ENCODE measurements at places on chromosomes 1 and 21.

DNA sequence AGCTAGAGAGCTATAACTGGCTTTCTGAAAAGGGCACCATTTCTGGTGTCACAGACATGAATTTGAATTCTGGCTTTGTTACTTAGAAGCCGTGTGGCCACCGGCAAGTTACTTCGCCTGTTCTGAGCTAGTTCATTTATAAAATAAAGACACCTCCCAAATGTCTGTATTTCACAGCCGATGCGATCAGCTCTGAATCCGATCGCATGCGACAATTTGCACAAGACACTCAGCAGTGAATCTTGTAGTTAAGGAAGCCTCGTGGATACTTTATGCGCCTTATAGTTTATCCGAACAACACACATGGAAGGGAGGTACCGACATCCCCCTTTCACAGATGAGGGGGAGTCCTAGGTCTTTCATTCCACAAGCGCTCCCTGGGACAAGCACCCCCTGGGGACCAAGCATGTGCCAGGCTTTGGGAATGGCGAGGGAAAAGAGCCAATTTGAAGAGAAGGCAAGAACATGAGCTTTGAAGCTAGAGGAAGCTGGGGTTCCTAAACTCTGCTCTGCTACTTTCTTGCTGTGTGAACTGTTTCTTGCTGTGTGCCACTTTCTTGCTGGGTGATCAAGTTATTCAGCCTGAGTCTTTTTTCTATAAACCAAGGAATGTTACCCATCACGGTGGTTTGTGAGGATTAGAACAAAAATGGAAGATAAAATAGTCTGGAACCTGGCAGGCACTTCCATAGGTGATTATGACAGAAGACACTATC, 3.9 kb downstream of the ID3 start:
- DNase-seq, result peak; percentile 80

- no peak for DNase-seq
Measured at GRCh38 chr1:203031467-203031866, 5.2 kb downstream of the PPFIA4 start.

DNA sequence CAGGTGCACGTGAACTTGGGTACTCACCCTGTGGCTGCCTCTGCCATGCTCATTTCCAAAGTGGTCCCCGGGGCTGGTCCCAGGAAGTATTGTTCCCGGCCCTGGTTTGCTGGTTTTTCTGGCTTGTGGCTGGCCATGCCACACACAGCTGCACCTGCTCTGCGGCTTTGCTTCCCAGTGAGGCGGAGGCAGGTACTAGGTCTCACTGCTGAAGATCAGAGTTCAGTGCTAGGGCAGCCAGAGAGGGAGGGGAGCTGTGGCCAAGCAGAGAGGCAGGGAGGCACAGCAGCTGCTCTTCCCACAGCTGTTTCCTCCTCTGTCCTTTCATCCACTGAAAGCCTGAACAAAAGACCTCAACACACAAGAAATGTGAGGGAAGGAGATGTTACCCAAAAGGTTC, 30.5 kb downstream of the ENO1 start:
- peak; percentile 40 for DNase-seq

DNA sequence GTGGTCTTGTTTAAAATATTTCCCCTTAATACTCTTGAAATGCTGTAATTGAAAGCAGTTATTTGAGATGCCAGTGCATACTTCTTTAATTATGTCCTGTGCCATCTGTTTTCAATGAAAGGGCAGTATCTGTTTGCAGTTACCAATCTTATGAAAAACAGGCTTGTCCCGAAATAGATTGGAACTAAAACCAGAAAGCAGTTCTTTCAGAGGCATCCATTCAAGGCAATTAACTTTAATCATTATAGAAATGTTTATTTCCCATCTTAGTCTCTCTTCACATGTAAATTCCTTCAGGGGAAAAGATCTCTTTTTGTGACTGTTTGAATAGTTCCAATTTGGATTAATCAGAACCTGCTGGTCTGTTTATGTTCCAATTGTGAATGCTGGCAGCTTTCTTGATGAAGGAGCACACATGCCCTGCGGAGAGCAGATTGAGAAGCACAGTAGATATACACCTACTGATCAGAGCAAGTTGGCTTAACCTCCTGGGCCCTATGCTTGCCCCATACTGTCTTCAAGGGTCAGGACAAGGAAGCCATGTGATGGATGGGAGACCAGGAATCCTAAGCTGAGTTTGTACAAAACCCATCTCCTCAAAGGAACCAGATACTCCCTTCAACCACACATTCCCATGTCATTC, 41.6 kb upstream of the MROH9 start:
- no peak for DNase-seq
